Fibroblast of skin of abdomen (primary cell): ENCODE measurements at places on chromosomes 1 and 21.
A peak's percentile ranks its signal among the peaks of the same experiment; 100 is the strongest.

GRCh38 chr1:113456967-113457366 lies 66.7 kb downstream of the MAGI3 start:
- DNase-seq = peak; percentile 96

- no peak for DNase-seq
Observed at GRCh38 chr1:75901371-75901770, 30.8 kb downstream of the ASB17 start.

DNA sequence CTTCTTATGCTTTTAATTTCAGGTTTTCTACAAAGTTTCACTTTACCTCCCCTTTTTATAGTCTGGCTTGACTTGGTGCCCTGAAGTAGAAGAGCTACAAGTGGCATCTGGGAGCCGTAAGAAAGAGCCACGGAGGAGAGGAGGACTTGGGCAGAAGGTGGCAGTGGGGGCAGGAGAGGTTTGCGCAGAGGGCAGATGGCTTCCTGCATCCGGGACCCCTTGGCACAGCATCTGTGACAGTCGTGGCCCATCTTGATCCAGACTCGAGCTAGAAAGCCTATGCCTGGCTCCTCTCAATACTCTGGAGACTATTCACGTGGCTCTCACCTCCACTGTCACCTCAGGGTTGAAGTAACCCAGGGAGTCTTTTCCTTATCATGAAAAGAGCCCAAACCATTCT lies 169.1 kb downstream of the DYRK1A start:
- no peak for DNase-seq

DNA sequence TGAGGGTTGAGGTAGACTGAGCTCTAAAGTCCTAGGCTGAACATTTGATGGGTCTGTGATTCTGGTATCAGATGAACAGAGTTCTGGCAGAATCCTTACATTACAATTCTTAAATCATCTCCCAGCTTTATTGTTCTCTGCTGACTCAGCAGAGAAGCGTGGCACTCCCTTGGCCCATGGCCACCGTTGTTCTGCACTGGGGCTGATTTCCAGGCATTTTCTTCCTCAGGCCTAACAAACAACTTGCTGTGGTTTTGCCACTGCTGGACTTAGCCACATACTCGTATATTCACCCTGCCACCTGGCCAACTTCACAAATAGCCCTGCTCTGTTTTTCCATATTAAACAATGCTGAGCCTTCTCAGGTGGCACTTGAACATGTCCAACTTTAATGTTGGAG lies 223.2 kb downstream of the TNR start:
- no peak for DNase-seq

- DNase-seq = no peak
Observed at GRCh38 chr21:37899146-37899545, 17.1 kb downstream of the KCNJ6 start.

GRCh38 chr1:45306319-45306718 lies 20.4 kb upstream of the HPDL start:
- DNase-seq = peak; percentile 48

DNA sequence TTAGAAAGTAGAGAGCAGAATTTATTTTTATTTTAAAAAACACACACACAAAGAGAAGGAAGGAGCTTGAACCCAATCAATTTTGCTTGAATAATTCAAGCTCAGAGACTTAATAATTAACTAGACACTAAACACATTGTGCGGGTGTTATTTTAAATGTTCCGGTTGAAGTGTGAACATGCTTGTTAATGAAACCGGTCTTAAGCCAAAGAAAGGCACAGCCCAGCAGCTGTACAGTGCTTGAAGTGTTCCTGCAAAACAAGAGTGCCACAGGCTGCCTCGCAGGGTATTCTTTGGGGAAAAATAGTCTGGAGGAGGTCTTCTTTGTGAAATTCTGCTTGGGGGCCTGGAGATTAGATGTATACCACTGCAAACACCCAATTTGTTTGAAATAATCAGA lies 2.2 kb upstream of the CDC42BPA start:
- DNase-seq = no peak

DNA sequence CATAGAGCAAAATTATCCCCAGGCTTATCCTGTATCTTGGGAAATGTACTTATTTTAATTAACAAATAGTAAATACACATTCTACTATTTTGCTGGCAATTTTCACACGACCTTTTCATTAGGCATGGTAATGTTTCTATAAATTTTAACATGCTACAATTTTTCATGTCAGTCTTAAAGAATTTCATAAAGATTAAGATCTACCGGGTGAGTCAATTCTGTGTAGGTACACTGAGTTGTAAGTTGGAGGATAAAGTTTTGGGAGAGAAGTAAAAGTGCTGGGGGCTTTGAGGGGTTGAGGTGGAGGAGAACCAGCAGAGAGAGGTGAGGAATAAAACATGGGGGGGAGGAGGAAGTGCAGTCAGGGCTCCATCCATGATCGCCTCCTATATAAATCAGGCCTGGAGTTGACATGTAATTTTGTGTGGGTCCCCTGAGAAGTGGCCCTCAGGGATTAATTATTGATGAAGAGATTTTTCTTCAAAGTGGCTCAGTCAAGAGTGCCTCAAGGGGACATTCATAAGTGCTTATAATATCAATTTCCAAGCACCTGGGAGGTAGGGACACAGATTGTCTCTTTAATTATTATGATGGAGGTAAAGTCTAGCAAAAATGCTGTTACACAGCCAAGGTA lies 7.2 kb downstream of the DPYD start:
- no peak for DNase-seq

GRCh38 chr1:84859866-84860265 lies 33.1 kb downstream of the LPAR3 start:
- no peak for DNase-seq

- DNase-seq = peak; percentile 70
Observed at GRCh38 chr21:17466166-17466565, 46.7 kb upstream of the CXADR start.

DNA sequence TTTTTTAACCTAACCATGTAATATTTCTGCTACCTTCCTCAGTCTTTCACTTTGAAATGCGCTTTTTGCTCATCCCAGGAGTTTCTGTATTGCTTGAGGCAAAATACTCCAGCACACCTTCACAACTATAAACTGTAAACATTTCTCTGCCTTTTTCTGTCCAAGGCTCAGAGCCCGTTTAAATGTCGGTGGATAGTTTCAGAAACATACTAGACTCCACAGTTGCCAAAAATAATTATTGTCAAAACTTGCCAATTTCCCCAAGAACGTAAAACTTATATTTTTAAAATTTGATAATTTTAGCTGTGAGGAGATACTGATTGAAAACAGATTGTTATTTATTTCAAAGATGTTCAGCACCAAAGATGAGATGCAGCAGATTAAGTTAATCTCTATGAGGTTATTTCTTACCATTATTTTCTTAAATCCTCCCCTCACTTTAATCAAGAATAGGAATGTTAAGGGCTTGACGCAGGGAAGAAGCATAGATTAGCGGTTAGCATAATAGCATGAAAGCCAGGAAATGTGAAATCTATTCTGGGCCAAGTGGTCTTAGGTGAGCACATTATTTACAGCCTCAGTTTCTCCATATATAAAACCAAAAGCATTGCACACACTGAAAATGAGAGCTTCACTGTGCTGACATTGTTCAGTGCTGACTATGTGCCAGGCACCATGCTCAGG lies 91.5 kb upstream of the ESRRG start:
- DNase-seq = no peak

- peak; percentile 72 for DNase-seq
Observed at GRCh38 chr1:230268371-230269170, 157.6 kb downstream of the PGBD5 start.

GRCh38 chr1:77348549-77348948 lies 66.7 kb downstream of the AK5 start:
- no peak for DNase-seq

- DNase-seq = peak; percentile 19
Observed at GRCh38 chr21:32626621-32627196, 14.5 kb upstream of the CFAP298 start.

DNA sequence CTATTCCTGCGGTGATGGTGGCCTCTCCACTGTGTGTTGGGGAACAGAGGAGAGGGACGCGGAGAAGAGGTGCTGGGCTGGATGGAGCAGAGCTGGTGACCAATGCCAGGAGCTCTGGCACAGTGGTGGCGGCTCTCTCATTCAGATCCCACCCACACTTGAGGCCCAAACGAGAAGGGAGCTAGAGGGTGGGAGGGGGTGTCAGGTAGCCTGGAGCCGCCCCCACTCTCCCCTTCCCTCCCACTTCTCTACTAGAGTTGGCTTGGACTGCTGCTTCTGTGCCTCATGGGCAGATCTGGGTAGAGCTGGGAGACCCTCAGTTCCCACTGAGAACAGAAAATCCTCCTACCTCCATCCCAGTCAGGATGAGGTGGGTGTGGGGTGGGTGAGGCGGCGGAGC lies 3.5 kb downstream of the TTC39A start:
- no peak for DNase-seq
